ENCODE measurements at places on chromosomes 2 and 18. TPM values are rescaled to one million over a fixed set of nuclear protein-coding genes. Genes with fewer than 3 reads are reported as not detected.

DNA sequence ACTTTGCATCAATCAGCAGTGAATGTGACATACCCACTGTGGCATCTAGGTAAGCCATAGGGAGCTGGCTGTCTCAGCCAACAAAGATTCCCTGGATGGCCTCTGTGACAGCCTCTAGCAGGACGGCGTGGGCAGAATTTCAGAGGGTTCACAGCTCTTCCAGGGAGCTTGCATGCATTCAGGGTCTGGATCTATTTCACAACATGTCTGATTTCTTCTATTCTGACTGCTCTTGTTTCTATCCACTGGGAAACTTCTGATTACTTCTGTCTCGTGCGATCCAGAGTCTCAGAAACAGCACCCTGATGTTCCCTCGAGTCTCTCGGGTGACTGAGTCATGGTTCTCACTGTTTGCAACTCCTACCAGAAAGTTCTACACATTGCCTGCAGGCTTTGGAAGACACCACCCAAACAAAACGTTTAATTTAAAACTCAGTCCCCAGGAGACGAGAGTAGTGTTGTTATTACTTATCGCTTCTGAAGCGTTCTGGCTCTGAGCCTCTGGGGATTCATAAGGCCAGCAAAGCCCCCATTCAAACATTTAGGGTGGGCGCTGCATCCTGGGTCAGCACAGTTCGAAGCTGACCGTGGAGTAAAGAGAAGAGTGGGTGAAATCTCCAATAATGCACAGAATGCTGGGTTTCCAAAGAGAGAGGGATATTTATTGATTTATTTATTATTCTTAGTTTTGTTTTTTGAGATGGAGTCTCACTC, 41.9 kb upstream of the ODC1 start:
- peaks cover 17% of the 10 kb centered on the region for H3K4me1 ChIP-seq
- DNase-seq = peak; percentile 30
- H3K4me3 ChIP-seq = no peak overlapping the region

DNA sequence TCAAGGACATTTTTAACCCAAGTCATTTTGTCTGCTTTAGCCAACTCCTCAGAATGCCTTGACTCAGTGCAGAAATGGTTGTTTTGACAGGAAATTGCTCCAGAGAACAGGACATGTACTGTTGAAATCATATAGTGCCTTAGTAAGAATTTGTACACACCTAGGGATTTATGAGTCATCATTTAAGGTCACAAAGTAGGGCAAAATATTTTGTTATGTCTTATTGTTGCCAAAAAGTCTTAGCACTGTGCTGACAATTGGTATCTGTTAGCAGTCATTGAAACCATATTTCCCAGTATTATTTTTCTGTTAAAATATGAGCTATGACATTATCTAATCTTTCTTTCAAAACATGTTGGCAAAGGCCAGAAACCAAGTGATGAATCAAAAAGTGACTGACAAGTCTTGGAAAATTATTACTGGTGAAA, 104.5 kb downstream of the OSBPL6 start:
- H3K27me3 ChIP-seq = peaks cover 46% of the 10 kb centered on the region
- no peak overlapping the region for H3K27ac ChIP-seq
- H3K4me1 ChIP-seq = no peaks in the 10 kb centered on the region
- no peaks in the 10 kb centered on the region for H3K36me3 ChIP-seq
- no peak overlapping the region for H3K4me3 ChIP-seq

- no peak for DNase-seq
- H3K4me3 ChIP-seq = no peak overlapping the region
- H3K27ac ChIP-seq = no peak overlapping the region
- H3K27me3 ChIP-seq = no peaks in the 10 kb centered on the region
- H3K4me1 ChIP-seq = no peaks in the 10 kb centered on the region
Measured at GRCh38 chr18:41966943-41967342, 11.9 kb downstream of the PIK3C3 start.

- H3K36me3 ChIP-seq = no peaks in the 10 kb centered on the region
- no peaks in the 10 kb centered on the region for H3K4me1 ChIP-seq
- no peak within 1 kb of the TSS for H3K27ac ChIP-seq
- DNase-seq = peak; percentile 36
- no peak within 1 kb of the TSS for H3K4me3 ChIP-seq
Measured at GRCh38 chr2:232870018-232870765, at the start of gene SNORC. TSS of gene SNORC (plus strand) at chr2:232870264. CDS start at chr2:232870342, 78 bp downstream.

GRCh38 chr2:119011162-119011909, 69.3 kb downstream of the MARCO start:
- H3K36me3 ChIP-seq = no peaks in the 10 kb centered on the region
- no peak overlapping the region for H3K27ac ChIP-seq
- H3K4me3 ChIP-seq = no peak overlapping the region
- H3K4me1 ChIP-seq = no peaks in the 10 kb centered on the region
- no peak for DNase-seq

GRCh38 chr2:60972889-60973656, 44.4 kb upstream of the PEX13 start:
- no peak overlapping the region for H3K4me3 ChIP-seq
- no peak overlapping the region for H3K27ac ChIP-seq
- DNase-seq = no peak
- peaks cover 4% of the 10 kb centered on the region for H3K36me3 ChIP-seq

DNA sequence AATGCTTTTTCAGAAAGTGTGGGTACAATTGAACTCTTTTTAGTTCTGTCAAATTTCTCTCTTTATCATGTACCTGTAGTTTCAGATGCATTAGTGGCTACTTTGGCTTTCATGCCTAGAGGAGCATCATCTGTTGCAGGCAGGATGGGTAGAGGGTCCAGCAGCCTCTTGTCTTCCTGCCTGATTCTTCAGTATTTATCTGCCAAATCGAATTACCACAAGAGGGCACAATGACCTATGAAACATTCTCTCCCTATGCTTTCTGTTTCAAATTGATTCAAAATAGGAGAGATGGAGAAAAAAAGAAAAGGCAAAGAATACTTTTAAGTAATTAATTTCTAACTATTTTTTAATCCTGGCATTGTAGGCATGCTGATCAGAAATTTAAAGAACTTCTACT, 477.2 kb downstream of the TRIB2 start:
- no peak overlapping the region for H3K27ac ChIP-seq
- no peaks in the 10 kb centered on the region for H3K27me3 ChIP-seq
- no peaks in the 10 kb centered on the region for H3K4me1 ChIP-seq
- H3K4me3 ChIP-seq = no peak overlapping the region
- DNase-seq = no peak

- H3K27ac ChIP-seq = no peak overlapping the region
- no peak overlapping the region for H3K4me3 ChIP-seq
- no peak for DNase-seq
- no peaks in the 10 kb centered on the region for H3K36me3 ChIP-seq
- H3K4me1 ChIP-seq = no peaks in the 10 kb centered on the region
Measured at GRCh38 chr2:133768256-133768655, 200.0 kb upstream of the NCKAP5 start.

GRCh38 chr2:2164326-2164917, 166.7 kb downstream of the MYT1L start:
- no peaks in the 10 kb centered on the region for H3K36me3 ChIP-seq
- DNase-seq = no peak
- H3K27me3 ChIP-seq = no peaks in the 10 kb centered on the region
- no peak overlapping the region for H3K4me3 ChIP-seq
- no peaks in the 10 kb centered on the region for H3K4me1 ChIP-seq
- H3K27ac ChIP-seq = no peak overlapping the region

DNA sequence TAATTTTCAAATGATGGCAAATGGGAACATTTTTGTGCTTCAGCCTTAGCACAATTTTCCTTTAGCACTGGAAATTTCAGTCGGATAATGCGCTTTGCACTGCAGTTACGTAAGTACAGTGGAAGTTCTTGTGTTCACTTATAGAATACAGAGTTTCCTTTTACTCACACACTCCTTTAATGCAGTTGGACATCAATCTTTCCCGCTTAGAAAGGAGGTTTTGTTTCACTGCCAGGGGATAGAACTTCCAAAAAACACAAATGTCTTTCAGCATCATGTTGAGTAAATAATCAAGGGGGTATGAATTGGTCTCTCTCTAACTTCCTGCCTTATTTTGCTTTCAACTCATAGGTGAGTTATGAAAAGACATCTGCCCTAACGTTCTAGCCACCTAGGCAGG, 63.2 kb downstream of the TGFA start:
- no peak overlapping the region for H3K27ac ChIP-seq
- H3K36me3 ChIP-seq = no peaks in the 10 kb centered on the region
- no peak overlapping the region for H3K4me3 ChIP-seq
- DNase-seq = no peak
- no peaks in the 10 kb centered on the region for H3K4me1 ChIP-seq

GRCh38 chr2:213317929-213318328, 33.7 kb downstream of the SPAG16 start:
- peaks cover 4% of the 10 kb centered on the region for H3K4me1 ChIP-seq
- no peaks in the 10 kb centered on the region for H3K27me3 ChIP-seq
- DNase-seq = no peak
- H3K4me3 ChIP-seq = no peak overlapping the region
- no peak overlapping the region for H3K27ac ChIP-seq

DNA sequence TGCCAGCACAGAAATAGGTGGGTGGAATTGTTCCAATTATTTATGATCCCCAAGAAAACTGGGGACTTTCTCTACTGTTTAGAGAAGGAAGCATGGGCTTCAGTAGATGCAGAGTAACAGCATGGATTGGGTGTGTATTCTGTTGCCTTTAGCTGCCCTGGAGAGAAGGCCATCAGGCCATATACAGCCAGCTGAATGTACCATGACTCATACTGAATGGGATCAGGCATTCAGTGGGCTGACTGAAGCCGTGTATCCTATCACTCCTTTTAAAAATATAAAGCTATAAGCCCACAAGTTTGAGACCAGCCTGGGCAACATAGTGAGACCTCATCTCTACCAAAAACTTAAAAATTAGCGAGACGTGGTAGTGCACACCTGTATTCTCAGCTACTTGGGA, 16.7 kb upstream of the PLEKHM3 start:
- no peaks in the 10 kb centered on the region for H3K36me3 ChIP-seq
- no peak for DNase-seq
- peaks cover 14% of the 10 kb centered on the region for H3K27me3 ChIP-seq
- peaks cover 2% of the 10 kb centered on the region for H3K4me1 ChIP-seq
- no peak overlapping the region for H3K27ac ChIP-seq

DNA sequence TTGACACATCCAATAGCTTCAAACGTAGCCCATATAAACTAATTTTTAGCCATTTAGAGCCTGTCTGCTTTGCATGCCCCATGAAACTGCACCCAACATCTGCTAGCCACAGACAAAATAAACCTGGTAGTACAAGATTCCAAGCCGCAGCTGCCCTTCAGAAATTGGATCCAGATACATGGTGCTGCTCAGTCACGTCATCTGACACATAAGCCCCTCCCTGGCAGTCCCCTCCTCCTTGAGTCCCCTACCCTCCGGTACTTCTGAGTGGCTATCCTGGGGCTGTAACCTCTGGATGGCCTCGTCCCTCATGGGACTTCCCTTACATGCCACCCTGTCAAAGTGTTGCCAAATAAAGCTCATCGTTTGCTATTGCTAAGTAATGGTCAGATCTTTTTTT, 33.8 kb downstream of the PROC start:
- H3K36me3 ChIP-seq = peaks cover 1% of the 10 kb centered on the region
- H3K4me1 ChIP-seq = peaks cover 9% of the 10 kb centered on the region
- no peak overlapping the region for H3K27ac ChIP-seq
- DNase-seq = no peak

- H3K4me3 ChIP-seq = no peak overlapping the region
- no peak overlapping the region for H3K27ac ChIP-seq
- H3K4me1 ChIP-seq = no peaks in the 10 kb centered on the region
- no peak for DNase-seq
- H3K36me3 ChIP-seq = no peaks in the 10 kb centered on the region
Measured at GRCh38 chr2:18625563-18625962, 36.2 kb upstream of the NT5C1B start.

- H3K4me3 ChIP-seq = no peak overlapping the region
- no peaks in the 10 kb centered on the region for H3K36me3 ChIP-seq
- no peak overlapping the region for H3K27ac ChIP-seq
- DNase-seq = peak; percentile 50
Measured at GRCh38 chr2:68448671-68449653, 18.1 kb downstream of the FBXO48 start.

GRCh38 chr2:121284463-121285449, at the start of gene TFCP2L1:
TSS of gene TFCP2L1 (minus strand) at chr2:121285202. CDS start at chr2:121285109, 93 bp downstream.
- H3K36me3 ChIP-seq = no peaks in the 10 kb centered on the region

GRCh38 chr2:120448961-120449810, 103.2 kb downstream of the INHBB start:
- DNase-seq = no peak
- H3K36me3 ChIP-seq = no peaks in the 10 kb centered on the region
- no peaks in the 10 kb centered on the region for H3K4me1 ChIP-seq
- no peak overlapping the region for H3K4me3 ChIP-seq
- peaks cover 11% of the 10 kb centered on the region for H3K27me3 ChIP-seq

DNA sequence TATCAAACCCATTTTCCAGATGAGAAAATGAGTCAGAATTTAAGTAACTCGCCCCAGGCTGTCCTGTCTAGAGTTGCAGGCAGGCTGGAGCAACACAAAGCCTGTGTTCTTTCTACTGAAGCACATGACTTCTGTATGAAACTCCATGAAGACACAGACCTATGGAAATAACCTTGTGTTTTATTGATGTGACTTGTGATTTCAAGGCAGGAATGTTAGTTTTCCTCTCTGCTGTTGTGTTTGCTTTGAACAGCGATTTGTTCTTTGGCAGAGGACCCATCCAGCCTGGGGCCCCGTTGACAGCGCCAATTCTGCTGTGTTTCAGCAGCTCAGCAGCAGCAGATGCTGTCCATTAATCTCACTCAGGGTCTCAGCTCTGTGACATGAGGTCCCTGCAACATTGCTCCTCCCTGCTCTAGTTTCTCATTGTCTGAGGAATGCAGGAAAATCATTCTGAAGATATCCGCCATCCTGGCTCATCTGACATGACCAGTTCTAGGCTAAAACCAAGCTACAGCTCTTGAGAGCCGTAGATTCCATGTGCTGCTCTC, 344.3 kb upstream of the RAB12 start:
- no peak overlapping the region for H3K27ac ChIP-seq
- no peaks in the 10 kb centered on the region for H3K36me3 ChIP-seq
- H3K4me3 ChIP-seq = no peak overlapping the region
- no peaks in the 10 kb centered on the region for H3K4me1 ChIP-seq
- no peak for DNase-seq

DNA sequence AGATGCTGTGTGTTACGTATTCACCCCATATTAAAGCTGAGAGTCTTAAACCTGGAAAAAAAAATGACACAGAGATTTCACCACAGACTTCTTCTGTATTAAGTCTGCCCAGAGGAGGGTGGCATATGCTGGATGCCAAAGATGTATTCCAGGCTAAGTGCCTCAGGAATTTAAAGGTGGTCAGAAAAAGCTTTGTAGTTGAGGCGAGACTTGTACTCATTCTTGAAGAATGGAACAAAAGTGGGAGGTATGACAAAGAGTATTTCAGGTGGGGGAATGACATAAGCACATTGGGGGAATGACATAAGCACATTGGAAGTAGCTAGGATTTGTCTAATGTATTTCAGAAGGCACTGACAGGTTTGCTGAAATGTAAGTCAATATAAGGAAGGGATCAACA, 98.6 kb downstream of the BABAM2 start:
- no peaks in the 10 kb centered on the region for H3K27me3 ChIP-seq
- peaks cover 54% of the 10 kb centered on the region for H3K36me3 ChIP-seq
- H3K4me3 ChIP-seq = no peak overlapping the region
- DNase-seq = no peak
- H3K4me1 ChIP-seq = peaks cover 30% of the 10 kb centered on the region

Gene IL37
- not detected for total RNA-seq

Gene FABP1
- total RNA-seq = not detected

Gene RAB1A
- 78.3 TPM for total RNA-seq

Gene TTC32
- 37.2 TPM for total RNA-seq

Gene FLACC1
- total RNA-seq = 1.3 TPM

Gene NMS
- total RNA-seq = not detected

Gene CCDC85A
- not detected for total RNA-seq

Gene TMEFF2
- total RNA-seq = not detected

Data from activated CD8-positive, alpha-beta memory T cell treated with anti-CD3 and anti-CD28 coated beads, Interleukin-2, amount 10 ng/mL, durations not matched to agents 7 days and 5 days (primary cell).